ENCODE measurements at places on chromosomes 2 and 18.
A peak's percentile ranks its signal among the peaks of the same experiment; 100 is the strongest.

DNA sequence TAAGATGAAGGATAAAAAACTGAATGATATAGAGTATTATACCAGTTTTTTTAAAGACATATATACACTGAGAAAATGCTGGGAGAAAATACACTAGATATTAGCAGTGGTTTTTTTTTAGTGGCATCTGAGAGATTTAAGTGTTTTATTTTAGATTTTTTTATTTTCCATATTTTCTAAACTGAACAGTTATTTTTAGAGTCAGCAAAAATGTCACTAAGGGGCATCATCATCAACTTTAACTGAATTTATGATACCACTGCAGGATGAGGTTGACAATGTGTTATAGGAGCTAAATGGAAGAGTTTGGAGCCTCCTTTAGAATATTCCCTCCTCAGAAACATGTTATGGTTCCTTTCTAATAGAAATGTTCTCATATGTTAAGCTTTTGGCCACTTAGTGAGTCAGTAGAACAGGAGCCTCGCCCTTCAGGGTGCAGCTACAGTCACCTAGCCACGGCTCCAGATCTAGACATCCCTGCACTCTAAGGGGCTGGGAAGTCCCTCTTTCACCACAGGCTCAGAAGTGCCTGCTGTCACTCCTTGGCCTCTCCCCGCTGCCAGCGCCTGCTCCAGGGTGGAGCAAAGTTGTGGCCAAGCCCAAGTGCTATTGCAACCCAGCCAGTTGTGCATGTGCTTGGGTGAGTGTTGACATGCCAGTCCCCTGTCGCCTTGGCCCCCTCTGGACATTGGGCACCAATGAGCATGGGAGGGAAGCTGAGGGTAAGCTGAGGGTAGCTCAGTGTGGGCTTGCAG, 210.7 kb upstream of the RASGRP3 start:
- DNase-seq: no peak

GRCh38 chr2:96535331-96535730, 1.2 kb upstream of the ARID5A start:
- no peak for DNase-seq

GRCh38 chr2:196361606-196362326, 190.4 kb upstream of the STK17B start:
- peak; percentile 10 for DNase-seq

DNA sequence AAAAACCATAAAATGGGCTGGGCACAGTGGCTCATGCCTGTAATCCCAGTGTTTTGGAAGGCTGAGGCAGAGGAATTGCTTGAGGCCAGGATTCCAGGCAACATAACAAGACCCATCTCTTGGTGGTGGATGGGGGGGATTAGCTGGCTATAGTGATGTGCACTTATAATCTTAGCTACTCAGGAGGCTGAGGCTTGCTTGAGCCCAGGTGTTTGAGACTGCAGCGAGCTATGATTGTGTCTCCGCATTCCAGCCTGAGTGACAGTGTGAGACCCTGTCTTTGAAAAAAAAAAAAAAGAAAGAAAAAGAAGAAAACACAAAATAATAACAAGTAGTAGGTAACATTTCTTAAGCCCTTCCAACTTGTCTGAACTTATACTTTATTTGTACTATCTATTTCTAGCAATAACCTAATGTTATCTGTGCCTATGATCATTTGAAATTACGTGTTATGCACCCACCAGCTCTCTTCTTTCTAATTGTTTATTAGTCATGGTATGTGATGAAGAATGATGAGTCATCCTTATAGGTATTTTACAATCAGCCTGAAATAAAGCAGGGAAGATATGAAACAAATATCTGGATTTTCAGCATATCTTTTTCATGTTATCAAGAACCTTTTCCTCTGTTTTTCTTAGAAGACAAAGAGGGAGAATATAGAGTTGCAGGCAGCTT, 129.3 kb upstream of the UNC80 start:
- no peak for DNase-seq

GRCh38 chr2:193103064-193103463, 908.3 kb upstream of the TMEFF2 start:
- no peak for DNase-seq

- no peak for DNase-seq
Observed at GRCh38 chr2:240461471-240462072, 26.1 kb downstream of the GPC1 start.

DNA sequence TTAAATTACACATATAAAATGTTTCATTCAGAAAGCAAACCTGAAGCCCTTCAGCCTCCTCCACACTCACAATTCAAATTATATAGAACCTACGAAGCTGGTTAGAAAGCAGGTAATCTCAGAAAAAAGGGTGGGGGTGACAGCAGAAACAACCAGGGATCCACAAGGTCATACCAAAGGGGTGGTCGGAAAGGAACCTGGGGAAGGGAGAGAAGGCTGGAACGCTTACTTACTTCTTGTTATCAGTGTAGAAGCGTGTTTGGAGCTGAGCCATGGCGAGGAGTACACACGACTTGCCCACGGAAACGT, 316 bp downstream of the WDR12 start:
- DNase-seq: no peak

- DNase-seq: peak; percentile 68
Observed at GRCh38 chr2:14288016-14288415, 344.5 kb upstream of the LRATD1 start.

DNA sequence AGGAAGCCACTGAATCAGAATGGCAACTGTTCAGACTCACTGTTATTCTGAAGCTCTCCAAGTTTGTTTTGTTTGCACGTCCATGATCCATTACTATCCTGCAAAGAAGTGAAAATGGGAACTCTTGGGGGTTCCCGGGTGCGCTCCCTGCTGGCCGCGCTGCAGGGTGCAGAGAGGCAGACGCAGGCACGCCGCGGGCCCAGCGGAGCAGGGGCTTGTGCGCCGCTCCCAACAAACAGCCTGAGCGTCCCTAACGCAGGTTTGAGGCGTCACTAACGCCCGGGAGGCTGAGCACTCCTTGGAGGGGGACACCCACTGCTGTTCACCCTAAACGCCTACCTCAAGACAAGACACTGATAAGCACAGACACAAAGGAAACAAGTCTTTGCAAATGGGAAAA, 14.3 kb upstream of the PIEZO2 start:
- DNase-seq: no peak

- DNase-seq: no peak
Observed at GRCh38 chr2:191149391-191149790, 1.4 kb downstream of the STAT4 start.

- no peak for DNase-seq
Observed at GRCh38 chr2:150134223-150134857, 353.1 kb downstream of the RND3 start.

DNA sequence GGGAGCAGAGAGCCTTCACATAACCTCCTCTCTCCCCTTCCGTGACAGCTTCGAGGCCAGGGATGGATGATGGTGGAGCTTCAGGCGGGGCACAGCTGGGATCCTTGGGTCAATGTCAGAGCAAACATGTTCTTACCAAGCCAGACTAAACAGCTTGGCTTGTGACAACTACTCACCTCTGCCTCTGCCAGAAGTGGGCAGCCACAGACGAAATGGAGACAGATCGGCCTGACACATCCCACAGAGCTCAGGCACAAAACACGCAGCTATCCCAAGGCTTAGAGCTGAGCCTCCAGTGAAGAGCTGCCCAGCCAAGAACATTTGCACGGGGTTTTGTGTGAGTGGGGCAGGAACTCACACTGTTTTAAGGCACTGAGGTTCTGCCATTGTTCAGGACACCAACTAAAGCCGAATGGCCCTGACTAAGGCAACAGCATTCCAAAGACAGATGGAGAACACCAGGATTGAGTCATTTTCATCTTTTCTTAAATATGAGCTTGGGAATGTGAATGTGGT, 12.8 kb downstream of the PXDN start:
- DNase-seq: no peak

GRCh38 chr2:190060626-190061025, 1.9 kb downstream of the MSTN start:
- no peak for DNase-seq

- no peak for DNase-seq
Observed at GRCh38 chr2:208083807-208084206, 40.5 kb downstream of the CRYGD start.

DNA sequence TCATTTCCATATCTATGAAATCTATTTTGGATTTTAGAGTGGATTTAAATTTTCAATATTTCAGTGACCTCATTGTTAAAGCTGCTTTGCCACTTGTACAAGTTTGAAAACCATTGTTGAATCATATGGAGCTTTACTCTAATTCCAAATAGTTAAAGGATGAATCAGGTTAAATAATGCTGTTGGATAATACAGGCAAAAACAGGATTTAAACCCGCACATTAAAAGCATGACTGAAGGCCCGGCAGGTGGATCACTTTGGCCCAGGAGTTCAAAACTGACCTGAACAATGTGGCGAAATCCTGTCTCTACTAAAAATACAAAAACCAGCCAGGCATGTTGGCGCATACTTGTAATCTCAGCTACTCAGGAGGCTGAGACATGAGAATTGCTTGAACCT, 68.3 kb downstream of the RIF1 start:
- DNase-seq: no peak

- DNase-seq: peak; percentile 51
Observed at GRCh38 chr2:30208453-30208852, 22.9 kb upstream of the LBH start.

GRCh38 chr2:197167608-197168314, 142.8 kb downstream of the ANKRD44 start:
- DNase-seq: no peak

GRCh38 chr18:6004119-6004518, 108.8 kb upstream of the TMEM200C start:
- no peak for DNase-seq

GRCh38 chr2:239075918-239076758, 228.3 kb downstream of the TWIST2 start:
- DNase-seq: no peak

DNA sequence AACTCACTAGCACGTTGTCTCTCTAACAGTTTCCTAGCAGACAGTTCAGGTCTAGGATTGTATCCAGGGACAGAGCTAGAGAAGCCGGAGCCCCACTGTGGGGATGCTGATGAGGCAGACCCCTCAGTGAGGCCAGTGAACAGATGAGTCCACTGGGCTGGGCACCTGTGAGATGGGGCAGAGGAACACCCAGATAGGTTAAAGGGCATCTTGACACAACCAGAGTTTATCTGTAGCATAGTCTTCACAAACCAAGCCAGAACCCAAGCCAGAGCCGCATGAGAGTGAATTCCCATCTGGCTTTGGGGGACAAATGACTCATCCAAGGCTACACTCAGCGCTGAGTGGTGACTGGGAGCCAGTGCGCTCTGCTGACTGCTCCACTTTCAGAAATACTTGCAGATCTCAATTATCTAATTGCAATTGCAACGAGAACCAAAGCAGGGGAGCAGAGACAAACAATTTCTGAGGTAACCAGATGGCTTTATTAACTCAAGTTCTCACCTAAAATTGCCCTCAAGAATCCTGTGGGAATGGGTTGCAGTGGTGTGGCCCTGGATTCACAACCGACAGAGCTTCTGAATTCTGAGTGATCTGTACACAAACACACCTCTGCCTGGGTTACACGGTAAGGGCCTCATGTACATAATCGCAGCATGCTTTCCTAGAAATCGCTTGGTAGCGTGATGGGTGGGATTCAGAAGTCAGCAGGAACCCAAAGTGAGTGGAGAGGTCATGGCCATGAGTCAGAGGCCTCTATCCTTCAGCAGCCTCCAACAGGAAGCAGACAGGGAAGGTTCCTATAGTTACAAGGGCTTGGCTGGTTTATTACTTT, 48.7 kb upstream of the MSH2 start:
- no peak for DNase-seq

GRCh38 chr2:235534678-235535422, 41.0 kb downstream of the AGAP1 start:
- DNase-seq: no peak

GRCh38 chr2:231752061-231752460, 29.0 kb downstream of the PDE6D start:
- DNase-seq: no peak

- peak; percentile 84 for DNase-seq
Observed at GRCh38 chr2:73243884-73244570, 9.9 kb downstream of the CCT7 start.

- no peak for DNase-seq
Observed at GRCh38 chr2:69693059-69693774, 48.7 kb upstream of the ANXA4 start.

GRCh38 chr2:33488715-33489540, 12.5 kb downstream of the RASGRP3 start:
- no peak for DNase-seq

- DNase-seq: no peak
Observed at GRCh38 chr2:211766689-211767088, 771.9 kb downstream of the ERBB4 start.

- DNase-seq: no peak
Observed at GRCh38 chr2:219278655-219279150, 463 bp upstream of the DNAJB2 start.

DNA sequence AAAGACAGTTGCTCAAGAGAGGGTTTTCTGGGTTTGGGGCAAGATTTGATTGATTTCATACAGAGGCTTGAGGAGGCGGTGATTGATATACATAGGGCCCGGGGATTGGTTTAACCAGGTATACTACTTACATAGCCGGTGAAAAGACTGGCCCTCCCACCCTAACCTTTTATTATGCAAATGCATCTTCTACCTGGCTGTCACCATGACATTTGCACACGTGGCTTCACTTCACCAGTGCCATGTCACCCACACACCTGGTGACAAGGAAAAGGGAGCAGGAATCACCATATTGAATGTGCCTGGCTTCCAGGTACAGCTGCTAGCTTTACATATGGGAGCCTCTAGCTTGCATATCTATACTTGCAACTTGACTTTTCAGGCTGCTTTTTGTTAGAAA, 9.7 kb downstream of the ERMN start:
- DNase-seq: no peak

GRCh38 chr18:48845174-48845573, 105.6 kb downstream of the SMAD7 start:
- no peak for DNase-seq

DNA sequence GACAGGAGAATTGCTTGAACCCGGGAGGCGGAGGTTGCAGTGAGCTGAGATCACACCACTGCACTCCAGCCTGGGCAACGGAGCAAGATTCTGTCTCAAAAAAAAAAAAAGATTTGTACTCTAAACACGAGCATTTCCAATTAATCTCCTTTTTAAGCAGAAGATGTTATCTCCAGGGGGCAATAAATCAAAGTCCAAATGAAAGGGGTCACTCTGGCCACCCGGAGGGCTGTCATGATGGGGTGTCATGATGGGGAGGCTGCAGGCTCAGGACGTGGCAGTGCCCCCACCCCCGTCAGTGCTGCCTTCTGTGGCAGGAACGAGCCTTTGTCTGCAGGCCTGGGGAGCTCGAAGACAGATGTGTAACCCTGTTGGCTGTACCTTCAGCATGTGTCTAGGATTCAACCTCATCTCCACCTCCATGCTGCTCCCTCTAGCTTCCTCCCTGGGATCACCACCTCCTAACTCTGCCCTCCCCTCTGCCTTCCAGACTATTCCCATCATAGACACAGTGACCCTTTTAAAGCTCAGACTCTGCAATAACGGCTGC, 76.9 kb upstream of the YWHAQ start:
- no peak for DNase-seq

DNA sequence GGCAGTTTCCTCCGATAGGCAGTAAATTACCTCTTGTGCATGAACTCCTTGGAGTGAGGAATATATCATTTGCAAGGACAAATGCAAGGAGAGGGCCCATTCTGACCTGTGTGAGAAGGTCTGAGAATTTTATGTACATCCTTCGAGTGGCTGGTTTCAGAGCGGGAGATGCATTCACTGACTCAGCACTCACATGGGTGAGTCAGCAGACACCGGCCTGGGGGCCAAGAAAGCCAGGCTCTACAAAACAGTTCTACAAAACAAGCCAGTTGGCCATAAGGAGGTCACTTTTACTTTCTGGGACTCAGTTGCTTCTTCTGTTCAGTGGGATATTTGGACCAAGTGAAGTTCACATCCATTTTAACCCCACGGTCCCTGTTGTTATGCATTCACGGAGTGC, 35.3 kb downstream of the CYP26B1 start:
- DNase-seq: no peak

Data from NCI-H524 (cell line).